ENCODE measurements at places on chromosomes 4 and X. TPM values are rescaled to one million over a fixed set of nuclear protein-coding genes. Genes with fewer than 3 reads are reported as not detected.

The F8A3 gene
- 6.1 TPM for total RNA-seq

The ATP8A1 gene
- 0.25 TPM for total RNA-seq

The MTMR8 gene
- 1.5 TPM for total RNA-seq

The CXCL5 gene
- total RNA-seq = 0.22 TPM

The CABS1 gene
- total RNA-seq = not detected

DNA sequence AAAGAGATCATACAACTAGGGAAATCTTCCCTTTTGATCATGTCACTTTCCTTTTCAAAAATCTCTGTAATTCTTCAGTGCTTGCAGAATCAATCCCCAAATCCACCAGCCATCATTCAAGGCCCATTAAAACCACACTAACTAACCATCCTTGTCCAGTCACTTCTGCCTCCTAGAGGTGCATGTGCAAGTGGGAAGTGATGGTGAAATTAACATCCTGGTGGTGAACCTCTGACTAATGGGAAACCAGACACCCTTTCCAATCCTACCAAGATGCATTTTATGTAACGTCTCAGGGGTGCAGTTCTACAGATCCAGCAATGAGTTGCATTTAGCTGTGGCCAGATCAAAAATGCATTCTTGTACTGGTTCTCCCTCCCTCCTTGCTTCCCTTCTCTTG, 341.8 kb downstream of the RAPGEF2 start:
- DNase-seq = no peak

GRCh38 chrX:33379839-33380238, 168.5 kb upstream of the DMD start:
- DNase-seq = no peak

- DNase-seq = no peak
These were observed 66.8 kb upstream of the EGFL6 start for GRCh38 chrX:13502590-13502989.

DNA sequence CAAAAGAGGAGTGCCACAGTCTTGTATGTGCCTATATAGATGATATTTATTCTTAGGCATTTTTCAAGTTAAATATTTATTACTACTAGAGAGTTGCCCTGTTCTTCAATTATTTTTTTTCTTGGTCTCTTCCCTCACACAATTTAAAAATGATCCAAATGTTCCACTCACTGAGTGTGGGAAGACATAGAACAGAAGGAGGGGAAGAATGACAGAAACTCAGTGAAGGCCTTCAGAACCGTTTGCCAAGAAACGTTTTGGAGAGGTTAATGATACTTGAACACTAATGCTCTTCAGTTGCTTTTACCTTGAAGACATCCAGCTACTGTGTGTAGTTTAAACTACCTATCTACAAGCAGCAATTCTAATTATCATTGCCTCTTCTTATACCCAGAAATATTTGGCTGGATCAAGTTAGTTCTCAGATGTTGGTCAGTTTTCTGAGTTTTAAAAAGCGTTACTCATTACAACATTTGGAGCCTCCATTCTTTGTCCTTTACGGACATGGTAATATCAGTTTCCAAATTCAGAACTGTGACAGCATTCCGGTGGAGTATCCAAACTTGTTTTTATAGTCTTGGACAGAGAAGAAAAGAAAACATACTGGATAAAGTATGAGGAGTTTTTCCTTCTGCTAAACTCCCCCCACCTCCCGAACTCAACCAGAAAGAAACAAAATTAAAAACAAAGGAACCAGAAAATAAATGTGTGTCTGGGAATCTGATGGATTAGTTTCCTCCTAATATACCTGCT, 389.7 kb downstream of the SPRY1 start:
- no peak for DNase-seq

- DNase-seq = no peak
These were observed 7.5 kb upstream of the PHEX start for GRCh38 chrX:22024577-22024976.

DNA sequence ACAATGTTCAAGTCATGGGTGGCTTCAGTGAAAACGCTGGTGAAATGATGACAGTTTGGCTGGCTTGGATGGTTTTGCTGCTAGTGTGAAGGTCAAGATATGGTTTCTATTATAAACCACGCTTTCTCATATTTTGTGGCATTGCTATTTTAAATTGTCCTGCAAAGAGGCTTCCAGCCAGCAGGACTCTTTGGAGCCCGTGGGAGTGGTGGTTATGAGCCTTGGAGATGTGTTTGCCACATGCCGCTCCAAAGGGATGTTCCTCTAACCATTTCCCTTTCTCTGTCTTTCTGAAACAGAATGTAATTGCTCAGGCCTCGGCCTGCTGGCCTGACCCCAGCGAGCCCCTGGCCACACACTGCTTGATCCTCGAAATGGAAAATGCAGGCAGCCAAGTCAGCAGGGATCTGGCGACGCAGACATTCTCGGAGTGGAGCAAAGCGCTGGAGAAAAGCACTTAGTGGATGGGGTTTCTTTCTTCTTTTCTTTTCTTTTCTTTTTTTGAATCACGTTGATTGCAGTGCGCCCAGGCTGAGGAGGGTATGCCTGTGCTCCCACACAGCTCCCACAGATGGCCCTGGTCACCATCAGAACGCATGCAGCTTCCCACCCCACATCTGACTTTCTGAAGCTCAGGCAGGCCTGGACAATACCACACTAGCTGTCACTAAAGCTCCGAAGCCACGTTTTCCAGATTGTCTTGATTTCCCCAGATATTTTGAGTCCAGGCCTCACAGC, 114.0 kb downstream of the ENPP6 start:
- no peak for DNase-seq

DNA sequence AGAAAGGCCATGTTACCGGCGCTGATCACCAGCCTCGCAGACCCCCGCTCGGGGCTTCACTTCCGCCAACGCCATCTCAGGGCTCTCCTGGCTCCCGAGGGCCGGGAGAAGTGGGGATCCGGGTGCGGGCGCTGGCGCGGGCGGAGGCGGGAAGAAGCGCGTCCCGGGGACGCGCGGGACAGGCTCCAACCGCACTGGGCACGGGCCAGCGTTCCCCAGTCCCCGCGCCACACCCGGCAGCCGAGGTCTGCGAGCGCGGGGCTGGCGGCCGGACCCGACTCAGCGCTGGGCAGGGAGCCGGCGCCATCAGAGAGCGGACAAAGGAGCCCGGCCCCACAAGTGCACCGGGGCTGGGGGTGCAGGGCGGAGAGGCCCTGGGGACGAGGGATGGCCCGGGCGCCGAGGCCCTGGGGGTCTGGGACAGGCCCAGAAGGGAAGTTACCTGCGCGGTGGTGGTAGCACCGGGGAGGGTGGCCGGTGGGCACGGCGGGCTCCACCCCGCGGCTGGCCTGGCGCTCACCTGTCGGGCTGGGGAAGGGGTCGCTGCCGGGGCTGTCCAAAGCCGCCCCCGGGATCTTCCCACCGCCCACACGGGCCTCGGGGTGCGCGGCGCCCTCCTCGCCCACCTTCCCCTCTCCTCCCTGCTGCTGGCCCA, 449 bp downstream of the CTPS2 start:
- no peak for DNase-seq
